Activated CD4-positive, alpha-beta memory T cell treated with anti-CD3 and anti-CD28 coated beads for 36 hours (primary cell): ENCODE measurements at places on chromosomes 12 and 14.
A peak's percentile ranks its signal among the peaks of the same experiment; 100 is the strongest.

DNA sequence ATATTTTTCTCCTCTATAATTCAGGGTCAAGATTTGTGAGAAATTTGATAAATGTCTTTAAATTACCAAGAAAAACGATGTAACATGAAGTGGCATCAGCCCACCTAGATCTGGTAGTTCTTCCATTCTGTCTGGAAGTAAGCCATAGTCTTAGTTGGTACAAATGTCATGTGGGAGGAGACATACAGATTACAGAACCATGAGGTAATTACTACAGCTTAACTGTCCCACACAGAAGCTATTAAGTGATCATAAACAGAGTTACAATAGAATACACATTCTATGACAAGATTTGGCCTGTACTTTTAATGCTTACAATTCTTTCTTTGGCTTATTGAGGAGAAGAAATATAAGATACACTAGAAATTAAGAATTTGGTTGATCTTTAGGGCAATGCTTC lies 13.7 kb upstream of the SIX1 start:
- no peak for DNase-seq

DNA sequence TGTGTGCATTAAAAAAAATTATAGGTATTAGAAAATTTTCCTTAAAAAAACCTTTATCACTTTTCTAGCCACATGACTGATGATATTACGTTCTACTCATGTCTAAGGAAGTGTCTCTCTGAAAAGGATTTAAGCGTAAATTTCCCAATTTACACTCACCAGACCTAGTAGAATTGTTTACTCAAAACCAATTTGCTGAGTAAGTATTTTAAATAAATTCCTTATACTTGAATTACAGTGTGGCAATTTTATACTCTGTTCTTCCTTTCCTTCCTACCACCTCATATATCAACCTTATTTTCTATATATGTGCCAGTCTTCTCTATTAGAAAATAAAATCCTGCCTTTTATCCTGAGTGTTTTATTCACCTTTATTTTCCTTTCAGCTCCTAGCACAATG lies 1035.1 kb downstream of the TRHDE start:
- DNase-seq: no peak

DNA sequence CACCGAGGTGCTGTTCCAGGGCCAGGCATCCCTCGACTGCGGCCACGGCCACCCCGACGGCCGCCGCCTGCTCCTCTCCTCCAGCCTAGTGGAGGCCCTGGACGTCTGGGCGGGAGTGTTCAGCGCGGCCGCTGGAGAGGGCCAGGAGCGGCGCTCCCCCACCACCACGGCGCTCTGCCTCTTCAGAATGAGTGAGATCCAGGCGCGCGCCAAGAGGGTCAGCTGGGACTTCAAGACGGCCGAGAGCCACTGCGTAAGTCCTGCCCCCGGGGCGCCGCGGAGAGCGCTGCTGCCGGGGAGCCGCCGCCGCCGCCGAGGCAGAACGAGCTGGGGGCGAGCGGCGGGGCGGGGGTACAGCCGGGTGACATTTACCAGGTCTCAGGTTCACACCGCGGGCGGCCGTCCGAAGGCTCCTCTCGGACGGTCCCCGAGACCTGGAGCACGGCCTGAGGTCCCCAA lies 1.4 kb downstream of the PLXNC1 start:
- peak; percentile 36 for DNase-seq

- DNase-seq: peak; percentile 60
Observed at GRCh38 chr12:111024205-111024801, 103.9 kb upstream of the MYL2 start.

GRCh38 chr12:88185988-88186387 lies 43.9 kb downstream of the TMTC3 start:
- no peak for DNase-seq
